NCI-H2081 treated with DMSO at 0.1 percent for 48 hours (cell line): ENCODE measurements at places on chromosomes 2 and 18.

DNA sequence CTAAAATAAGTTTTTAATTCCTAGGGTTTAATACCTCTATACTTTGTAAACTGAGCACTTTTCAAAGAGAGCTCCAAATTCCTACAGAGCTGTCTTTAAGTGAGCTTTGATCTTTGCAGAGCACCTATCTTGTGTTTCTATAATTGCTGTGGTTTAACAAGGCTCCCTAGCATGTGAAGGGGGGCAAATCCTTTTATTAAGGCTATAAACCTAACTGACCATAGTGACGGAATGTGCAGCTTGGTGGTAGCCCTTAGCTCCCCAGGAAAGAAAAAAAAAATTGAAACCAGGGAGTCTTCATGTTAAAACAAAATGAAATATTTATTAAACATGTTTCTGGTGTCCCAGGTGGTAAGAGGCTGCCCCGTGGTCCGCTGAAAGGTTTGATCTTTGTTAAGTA, 78.6 kb upstream of the ETAA1 start:
- no peak for DNase-seq

- DNase-seq: no peak
Observed at GRCh38 chr2:127563458-127564428, 28.3 kb downstream of the MYO7B start.

DNA sequence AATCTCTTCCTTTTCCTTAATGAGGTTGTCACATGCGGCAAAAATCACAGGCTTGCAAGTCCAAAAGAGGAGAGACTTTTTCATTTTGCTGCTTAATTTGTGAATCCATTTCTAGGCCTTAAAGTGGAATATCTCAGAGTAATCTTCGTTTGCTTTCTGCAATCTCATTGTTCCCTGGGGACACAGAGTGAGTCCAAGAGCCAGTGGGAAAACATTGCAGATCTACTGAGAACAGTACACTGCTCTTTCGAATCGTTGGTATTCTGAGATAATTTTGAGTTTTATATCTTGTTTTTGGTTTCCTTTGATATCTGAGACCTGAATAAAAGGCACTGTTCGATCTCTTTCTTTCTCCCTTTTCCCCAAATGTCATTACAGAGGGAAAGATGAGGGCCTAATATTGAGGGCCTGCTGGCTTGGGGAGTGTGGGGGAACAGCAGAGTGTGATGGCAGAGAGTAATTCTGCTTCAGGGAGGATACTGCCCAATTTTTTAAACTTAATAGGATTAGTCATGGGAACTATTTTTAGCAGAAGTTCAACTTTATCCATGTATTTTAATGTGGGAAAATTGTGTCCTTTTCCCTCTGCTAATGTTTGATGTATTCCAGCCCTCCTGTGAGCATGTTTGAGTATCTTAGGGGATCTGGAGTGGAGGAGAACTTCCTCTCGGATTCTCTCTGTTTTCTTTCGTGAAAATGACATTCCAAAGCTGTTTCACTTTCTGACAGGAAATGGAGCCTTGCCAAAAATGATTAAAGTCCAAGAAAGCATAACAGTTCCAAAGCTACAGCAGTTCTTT, 418.2 kb upstream of the ZEB2 start:
- no peak for DNase-seq

GRCh38 chr2:68303033-68303901, 16.5 kb downstream of the CNRIP1 start:
- DNase-seq: no peak

DNA sequence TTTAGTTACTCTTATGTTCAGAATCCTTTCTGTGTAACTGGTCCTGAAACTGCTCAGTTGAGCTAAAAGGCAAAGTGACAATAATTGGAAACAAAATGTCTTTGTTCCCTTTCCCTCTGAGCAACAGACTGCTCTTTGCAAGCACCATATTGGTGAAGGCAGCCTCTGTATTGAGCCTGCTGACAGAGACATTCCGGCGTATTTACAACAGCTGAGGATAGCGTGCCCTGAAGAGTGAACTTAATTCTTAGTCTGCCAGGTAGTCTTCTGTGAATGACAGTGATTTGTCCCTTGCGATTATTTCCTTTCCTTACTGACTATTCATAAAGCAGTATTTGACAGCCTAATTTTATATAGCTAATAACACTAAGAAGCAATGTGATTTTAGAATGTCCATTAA, 239.1 kb downstream of the CPS1 start:
- DNase-seq: no peak

GRCh38 chr2:224875153-224875552, 159.0 kb upstream of the CCDC195 start:
- DNase-seq: no peak

DNA sequence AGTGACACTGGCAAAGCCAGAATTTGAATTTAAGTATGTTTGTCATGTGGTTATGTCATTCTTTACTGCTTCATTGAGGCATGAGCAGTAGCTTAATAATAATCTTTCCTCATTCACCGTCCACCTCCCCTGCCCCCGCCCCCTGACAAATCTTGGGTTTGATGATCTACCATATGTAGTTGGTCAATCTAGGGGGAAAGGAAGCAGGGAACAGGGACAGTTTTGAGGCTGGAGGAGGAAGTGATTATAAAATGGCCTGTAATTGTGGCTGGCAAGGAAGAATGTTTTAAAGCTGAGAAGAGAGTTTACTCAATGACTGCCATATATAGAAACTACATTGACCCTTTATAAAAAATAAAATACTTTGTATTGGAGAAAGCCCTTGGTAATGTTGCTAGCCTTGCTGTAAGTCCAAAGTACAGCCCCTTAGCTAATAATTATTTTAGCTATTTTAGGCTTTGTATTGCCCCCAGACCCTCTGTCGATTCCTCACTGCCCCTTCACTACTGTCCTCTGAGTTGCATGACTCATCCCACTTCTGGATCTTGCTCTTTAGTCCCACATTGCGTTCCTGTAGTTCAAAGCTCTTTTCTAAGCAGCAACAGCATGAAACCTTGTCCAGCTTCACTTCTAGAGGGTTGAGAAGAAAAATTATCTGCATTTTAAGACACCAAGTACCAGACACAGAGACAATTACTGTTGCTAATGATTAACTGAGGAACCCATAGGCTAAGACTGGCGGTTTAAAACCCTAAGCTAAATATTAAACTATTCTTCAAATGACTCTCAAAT, 38.4 kb downstream of the PELI1 start:
- no peak for DNase-seq

DNA sequence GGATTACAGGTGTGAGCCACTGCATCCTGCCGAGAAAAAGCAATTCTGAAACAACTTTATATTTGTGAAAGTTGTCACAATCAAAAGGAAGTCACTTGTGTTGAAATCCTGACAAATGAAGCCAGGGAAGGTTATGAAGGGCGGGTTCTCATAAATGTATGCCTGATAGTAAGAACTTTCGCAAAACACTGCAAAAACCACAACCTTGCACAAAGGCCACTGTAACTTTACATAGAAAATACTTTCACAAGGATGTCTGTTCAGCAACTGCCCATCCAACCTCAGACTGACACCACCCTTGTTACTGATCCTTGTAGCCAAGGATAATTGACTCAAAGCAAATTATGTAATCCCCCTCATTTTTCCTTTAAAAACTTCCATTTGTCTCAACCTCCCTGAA, 90.6 kb downstream of the SLC4A3 start:
- no peak for DNase-seq

DNA sequence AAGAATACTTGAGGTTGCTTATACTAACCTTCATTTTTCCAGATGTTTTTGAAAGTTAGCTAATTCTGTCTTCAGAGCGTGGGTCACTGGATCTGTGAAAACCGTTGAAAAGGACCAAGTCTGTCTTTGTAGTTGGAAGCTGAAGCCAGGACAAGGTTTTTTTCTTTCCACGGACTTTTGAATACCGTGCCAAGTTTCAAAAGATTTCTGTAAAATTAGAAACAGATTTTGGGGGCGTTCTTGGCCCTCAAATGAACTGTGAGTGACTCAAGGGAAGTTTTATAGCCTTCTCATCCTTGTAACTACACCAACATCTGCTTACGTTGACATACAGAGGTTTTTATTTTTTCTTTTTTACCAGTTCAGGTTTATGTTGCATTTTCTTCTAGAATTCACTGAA, at the start of gene FAP:
TSS of gene FAP (minus strand) at position 152 of the 400 bp plus-strand sequence. CDS start at position 34, 118 bp downstream.
- no peak for DNase-seq

DNA sequence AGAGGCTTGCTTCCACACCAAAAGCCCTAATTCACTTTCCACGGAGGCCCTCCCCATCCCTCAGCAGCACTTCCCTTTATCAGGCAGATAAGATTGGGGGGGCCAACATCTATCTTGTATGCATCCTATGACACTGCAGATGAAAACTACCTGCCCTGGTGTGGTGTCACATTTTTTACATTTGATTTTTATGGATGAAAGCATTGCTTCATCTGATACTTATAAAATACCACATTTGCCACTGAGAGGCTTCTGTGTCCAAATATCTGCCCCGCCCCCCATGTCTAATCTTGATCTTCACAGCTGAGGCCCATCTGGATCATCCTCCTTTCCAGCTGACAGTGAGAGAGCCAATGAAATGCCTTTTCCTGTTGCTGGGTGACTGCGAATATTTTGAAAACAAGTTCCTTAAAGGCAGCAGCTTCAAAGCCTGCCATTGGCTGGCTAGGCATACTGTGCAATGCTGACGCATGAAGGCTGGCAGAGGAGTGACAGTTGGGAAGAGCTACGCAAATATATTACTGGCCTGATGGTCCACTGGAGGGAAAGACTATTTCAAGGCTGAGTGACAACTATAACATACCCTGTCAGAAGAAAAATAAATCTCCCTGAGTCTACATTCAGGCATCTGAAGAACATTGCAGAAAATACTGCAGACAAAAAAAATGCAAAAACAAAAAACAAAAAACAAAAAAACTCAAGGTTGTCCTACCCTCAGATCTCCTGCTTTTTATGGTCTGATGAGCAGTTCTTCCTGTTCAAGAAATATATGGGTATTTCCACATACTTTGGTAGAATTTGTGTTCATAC, 318.7 kb downstream of the PDE11A start:
- no peak for DNase-seq

DNA sequence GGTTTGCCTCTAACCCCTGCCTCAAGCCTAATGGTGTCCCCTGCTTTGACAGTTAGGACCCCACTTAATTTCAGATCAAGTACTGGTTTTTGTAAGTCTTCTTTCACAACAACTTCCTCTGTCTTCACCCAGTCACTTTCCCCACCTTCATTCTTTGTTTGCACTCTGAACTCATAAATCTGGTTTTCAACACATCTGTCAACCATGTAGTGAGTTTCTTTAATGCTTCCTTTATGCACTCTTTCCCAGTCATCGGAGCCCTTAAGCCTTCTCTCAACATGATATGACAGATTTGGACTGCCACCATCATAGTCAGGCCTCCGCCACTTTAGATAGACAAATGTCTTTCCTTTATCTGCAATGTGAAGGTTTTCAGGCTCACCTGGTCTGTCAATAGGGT, 109.1 kb downstream of the PLEKHA3 start:
- no peak for DNase-seq

- no peak for DNase-seq
Observed at GRCh38 chr18:80112624-80113248, 3.7 kb downstream of the ADNP2 start.

- DNase-seq: no peak
Observed at GRCh38 chr18:75358928-75359327, 68.6 kb downstream of the SMIM21 start.
